Glutamatergic neuron (in vitro differentiated cells): ENCODE measurements at places on chromosomes 3 and 15. TPM values are rescaled to one million over a fixed set of nuclear protein-coding genes. Genes with fewer than 3 reads are reported as not detected.
A peak's percentile ranks its signal among the peaks of the same experiment; 100 is the strongest.

GRCh38 chr3:187986514-187986934 is 167.4 kb upstream of the LPP start:
- no peak for DNase-seq

GRCh38 chr3:178735032-178735674 is 198.9 kb downstream of the KCNMB2 start:
- DNase-seq, result no peak

GRCh38 chr15:70556151-70556741 is 207.1 kb downstream of the UACA start:
- no peak for DNase-seq

- no peak for DNase-seq
Measured at GRCh38 chr15:44545913-44546802, 9.2 kb downstream of the EIF3J start.

- no peak for DNase-seq
Measured at GRCh38 chr3:27584874-27585273, 100.7 kb upstream of the SLC4A7 start.

DNA sequence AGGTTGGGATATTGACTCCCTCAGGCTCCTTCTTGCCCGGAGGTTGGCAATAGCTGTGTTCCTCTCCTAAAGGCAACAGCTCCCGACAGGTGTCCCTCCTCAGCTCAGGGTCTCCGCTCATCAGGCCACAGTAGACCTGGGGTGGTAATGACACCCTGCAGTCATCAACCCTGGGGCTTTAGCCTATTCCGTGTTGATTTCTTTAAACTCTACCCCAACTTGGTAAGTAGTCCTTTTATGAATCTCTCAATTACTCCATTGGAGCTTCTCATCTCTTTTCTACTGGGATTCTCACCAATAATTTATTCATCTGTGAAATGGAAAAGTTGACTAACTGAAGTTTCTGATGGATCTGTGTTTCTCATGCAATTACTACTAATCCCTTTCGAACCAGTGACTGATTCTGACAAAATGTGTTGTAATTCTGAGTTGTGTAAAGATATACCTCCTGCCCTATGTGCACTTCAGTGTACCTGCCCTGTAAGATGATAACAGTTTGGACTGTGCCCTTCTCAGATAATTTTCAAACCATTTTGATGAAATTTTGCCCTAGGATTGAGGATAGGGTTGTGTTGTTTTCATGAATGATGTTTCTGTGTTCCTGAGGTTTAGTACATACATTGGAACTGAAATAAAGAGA is 89.7 kb downstream of the RPL39L start:
- no peak for DNase-seq

- DNase-seq, result no peak
Measured at GRCh38 chr3:12963231-12963896, 109.9 kb downstream of the IQSEC1 start.

GRCh38 chr15:77710637-77711036 is 77.9 kb upstream of the LINGO1 start:
- no peak for DNase-seq

DNA sequence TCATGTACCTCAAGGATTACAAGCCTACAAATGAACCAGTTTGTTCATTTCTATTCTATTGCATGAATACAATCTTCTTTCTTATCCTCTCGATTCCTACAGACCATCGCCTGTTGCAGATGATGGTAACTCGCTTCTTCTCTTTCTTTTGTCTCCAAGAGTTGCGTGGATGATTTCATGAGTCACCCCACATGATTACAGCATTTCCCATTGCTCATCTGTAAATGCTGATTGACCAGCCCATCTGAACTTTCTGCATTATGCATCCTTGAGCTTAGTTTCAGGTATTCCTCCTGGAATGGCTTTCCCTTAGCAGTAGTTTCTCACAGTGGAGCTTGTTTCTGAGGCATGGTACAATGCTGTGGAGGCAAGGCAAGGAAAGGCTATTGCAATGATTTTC is 109.6 kb upstream of the TOPAZ1 start:
- no peak for DNase-seq

GRCh38 chr15:29636921-29637320 is 185.3 kb downstream of the TJP1 start:
- DNase-seq, result no peak

DNA sequence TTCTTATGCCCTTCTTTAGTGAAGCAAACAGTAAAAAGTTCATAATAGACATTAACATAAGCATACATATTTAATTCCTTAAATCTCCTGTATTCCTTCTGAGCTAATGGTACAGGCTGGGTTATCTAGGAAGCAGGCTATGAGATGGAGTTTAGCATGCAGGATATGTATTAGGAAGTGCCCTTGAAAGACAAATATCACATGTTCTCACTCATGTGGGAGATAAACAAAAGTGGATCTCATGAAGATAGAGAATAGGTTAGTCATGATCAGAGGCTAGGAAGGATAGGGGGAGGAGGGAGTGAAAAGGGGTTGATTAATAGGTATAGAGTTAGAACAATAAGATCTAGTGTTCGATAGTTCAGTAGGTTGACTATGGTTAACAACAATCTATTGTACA is 105.4 kb downstream of the CLASP2 start:
- DNase-seq, result no peak

- peak; percentile 76 for DNase-seq
Measured at GRCh38 chr15:99343881-99344551, 92.7 kb downstream of the LRRC28 start.

GRCh38 chr3:80914854-80915253 is 846.6 kb downstream of the GBE1 start:
- no peak for DNase-seq

- DNase-seq, result no peak
Measured at GRCh38 chr15:58805095-58805494, 34.0 kb downstream of the MINDY2 start.

DNA sequence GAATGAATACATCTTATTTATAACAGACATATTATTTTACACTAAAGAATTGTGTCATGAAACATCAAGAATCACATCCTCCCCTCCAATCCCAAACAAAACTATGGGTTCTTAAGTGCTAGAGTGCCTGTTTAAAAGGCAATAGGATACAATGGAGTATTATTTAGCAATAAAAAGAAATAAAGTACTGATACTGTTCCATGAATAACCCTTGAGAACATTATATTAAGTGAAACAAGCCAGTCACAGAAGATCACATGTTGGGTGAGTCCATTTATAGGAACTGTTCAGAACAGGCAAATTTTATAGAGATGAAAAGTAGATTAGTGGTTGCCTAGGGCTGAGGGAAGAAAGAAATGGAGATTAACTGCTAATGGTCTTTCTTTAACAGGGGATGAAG is 86.5 kb downstream of the ANKRD28 start:
- DNase-seq, result no peak

DNA sequence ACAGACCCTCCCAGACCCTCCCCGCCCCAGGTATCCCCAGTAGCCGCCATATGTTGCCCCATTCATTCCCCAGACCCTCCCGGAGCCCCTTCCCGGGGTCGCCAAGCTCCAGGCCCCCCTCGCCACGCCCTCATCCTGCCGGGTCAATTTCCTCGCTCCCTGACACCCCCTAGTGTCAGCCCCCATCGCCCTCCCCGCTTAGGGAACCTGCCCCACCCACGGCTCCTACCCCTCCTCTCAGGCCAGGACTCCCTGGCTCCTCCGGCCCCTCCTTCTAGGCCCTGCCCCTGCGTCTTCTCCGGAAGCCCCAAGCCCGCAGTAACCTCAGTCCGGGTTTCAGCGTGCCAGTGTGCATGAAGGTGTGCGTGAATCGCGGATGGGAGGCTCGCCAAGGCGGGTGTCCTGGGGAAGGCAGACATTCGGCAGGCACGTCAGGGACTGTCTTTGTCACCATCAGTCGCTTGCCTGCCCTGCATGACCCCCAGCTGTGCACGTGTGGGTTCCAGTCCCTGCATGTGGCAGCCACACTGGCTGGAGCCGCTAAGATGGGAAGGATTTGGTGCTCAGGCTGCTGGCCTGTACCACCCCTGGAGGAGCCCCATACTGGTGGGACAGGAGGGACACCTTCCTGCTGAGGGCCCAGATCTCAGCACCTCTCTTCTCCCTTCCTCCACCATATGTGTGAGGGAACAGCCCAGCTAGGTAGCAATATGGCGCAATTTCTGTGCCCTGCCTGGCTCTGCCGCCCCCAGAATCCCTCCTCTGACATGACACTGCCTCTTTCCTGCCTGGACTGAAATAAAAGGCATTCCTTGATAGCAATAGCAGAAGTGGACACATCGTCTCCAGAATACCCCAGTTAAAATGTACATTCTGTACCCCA is 693 bp downstream of the DISP2 start:
- peak; percentile 76 for DNase-seq

DNA sequence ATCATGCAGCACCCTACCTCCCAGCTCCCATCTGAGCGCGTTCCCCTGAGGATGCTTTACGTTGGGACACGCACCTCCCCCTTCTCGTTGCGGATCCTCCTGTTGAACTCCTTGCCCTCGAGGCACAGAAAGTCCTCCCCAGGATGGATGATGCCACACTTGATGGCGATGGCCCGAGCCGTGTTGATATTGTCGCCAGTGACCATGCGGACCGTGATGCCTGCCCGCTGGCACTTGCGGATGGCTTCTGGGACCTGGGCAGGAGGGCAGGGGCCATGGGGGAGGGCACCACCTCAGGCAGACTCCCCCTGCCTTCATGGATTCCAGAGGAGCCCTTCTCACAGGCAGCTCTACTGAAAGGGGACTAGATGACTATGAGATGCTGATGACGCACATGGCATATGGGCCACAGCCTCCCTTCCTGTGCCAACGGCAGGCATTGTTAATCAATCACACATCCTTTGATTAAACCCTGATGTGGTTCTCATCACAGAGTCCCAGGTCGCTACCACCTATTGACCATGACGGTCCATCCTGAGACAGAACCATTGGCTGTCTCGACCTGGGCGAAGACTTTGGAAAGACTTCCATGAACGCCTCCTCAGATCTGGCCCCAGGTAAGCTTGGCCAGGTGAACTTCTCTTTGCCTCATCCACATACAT is 29.5 kb upstream of the SEC13 start:
- DNase-seq, result no peak

DNA sequence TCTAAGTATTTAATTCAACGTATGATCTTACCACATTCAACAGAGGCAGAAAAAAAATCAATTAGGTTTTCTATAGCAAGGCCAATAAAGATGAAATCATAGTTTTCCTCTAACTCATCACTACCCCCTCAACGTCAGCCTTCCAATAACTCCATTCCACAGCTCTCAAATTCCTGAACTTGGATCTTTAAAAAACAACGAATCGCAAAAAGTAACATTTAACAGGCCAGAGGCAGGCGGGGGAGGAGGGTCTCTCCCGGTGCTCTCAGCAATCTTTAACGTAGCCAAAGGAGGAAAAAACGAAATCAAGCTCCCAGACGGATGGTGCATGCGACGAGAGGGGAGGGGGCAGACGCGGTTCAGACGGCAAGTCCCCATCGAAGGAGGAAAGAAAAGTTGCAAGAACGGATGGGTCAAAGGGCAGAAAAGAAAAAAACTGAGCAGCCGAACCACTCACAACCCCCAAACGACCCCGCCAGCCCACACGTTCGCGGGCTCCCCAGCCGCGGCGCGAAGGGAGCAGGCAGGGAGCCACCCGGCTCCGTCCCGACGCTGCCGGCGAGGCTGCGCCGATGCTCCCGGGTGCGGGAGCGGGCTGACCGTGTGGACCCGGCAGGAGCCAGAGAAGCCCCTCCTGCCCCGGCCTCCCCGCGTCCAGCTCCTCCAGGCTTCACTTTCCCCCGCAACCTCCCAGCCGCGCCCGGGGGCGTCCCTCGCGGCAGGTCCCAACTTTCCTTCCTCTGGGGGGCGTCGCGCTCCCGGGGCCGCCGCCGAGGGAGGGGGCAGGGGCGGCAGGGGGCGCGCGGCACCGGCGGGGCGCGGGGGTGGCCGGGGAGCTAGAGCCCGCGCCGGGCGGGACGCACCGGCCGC is 703 bp downstream of the PEAK1 start:
- DNase-seq, result peak; percentile 67

GRCh38 chr3:124292329-124292728 is 300.4 kb upstream of the ROPN1 start:
- no peak for DNase-seq

- no peak for DNase-seq
Measured at GRCh38 chr3:183698756-183699155, 1.2 kb downstream of the YEATS2 start.

LRCH3 gene
- total RNA-seq, result 79.0 TPM

STRC gene
- 1.4 TPM for total RNA-seq

GOLGA6A gene
- total RNA-seq, result 0.83 TPM

UBR1 gene
- 39.9 TPM for total RNA-seq

KLHL6 gene
- not detected for total RNA-seq

STAB1 gene
- 6.3 TPM for total RNA-seq

DET1 gene
- 8.8 TPM for total RNA-seq

SNTN gene
- not detected for total RNA-seq

NGLY1 gene
- 28.0 TPM for total RNA-seq

ROPN1 gene
- not detected for total RNA-seq
